ENCODE measurements at places on chromosomes 7 and 10.

DNA sequence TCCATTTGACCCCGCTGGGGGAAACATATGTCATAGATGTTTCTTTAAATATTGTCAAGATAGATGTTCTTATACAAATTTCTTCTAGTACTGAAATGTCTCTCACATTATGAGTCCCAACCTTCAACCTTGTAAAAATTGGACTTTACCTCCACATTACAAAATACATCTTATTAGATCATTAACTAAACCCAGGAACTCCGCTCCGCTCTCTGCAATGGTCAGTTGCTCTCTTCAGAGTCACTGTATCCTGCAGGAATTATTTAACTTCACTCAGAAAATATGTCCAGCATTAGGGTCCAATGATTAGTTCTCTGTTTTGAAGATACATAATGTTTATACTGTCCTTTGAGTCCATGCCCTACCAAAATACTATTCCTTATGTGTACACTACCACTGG, 8.5 kb upstream of the AKR1D1 start:
- no peak for DNase-seq

DNA sequence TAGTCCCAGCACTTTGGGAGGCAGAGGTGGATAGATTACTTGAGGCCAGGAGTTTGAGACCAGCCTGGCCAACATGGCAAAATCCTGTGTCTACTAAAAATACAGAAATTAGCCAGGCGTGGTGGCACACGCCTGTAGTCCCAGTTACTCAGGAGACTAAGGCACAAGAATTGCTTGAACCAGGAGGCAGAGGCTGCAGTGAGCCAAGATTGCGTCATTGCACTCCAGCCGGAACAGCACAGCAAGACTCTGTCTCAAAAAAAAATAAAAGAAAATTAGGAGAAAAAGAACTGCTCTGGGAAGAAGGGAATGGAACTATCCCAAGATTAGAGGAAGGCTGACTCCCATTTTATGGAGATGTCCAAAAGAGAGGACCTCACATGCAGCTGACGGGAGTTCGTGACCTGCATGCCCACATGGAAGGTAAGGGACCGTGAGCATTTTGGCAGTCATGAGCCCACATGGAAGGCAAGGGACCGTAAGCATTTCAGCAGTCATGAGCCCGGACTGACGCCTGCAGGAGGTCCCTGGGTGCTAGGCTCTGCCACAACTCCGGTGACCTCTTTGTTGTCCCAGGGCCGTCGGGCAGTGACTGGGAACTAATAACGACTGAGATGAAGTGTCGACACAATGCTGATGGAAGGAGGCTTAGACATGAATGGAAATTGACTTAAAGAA, 18.6 kb upstream of the GTPBP4 start:
- no peak for DNase-seq

DNA sequence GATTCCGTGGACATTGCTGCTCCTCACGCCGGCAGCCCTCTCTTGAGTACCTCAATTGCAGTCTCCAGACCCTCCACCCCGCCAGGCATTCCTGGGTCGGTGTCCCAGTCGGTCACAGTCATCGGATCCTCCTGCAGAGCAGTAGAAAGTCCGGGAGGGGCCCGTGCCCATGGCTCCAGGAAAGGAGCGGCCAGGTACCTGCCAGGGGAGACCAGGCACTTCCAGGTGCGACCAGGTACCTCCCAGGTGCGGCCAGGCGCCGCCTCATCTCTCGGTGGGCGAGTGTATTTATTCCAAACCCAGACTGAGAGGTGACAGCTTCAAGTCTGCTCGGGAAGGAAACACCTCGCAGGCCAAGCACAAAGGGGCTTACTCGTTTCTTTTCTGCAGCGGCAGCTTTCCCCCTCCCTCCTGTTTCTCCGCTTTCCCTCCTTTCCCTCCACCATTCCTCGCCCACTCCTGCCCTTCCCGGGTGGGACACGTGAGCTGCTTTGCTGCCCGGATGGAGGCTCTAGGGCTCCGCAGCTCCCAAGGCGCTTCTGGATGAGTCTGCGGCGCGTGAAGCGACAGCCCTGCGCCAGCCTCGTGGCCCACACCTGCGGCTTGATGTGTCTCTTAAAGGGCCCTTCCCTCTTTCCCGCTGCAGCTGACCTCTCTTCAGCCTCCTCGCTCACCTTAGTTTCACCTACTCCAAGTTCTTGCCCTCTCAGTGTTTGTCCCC, 39.4 kb upstream of the AGK start:
- DNase-seq, result no peak

DNA sequence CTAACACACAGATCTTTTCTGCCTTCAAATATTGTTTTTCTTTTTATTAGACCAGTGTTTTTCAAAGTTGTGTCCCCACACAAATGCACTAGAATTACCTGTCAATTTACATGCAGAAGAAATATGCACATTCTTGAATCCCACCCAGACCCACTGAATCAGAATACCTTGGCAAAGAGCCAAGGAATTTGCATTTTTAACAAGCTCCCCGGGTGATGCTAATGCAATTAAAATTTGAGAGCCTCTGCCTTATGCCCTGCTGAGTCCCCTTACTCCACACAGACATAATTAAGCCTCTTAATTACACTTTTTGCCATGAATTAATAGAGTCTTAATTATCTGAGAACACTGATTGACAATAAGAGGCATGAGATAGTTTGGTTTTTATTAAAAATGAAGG, 201.2 kb upstream of the GRB10 start:
- DNase-seq, result no peak

GRCh38 chr7:120832803-120833202, 25.1 kb downstream of the TSPAN12 start:
- no peak for DNase-seq

DNA sequence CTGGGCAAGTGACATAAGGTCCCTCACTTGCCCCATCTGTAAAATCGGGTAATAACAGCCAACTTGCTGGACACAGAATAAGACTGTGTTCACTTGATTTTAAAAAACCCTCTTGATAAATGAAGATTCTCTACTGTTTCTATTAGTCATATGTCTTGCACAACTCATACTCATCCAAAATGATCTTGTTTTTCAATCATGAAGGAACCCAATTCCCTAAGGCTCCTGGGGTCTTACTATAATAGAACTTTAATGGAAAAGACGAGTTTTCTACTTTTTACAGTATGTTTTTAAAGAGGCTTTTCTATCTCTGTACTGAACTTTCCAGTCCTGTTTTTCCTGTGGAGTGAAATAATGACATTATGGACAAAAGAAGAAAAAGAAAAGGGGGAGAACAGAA, 103.8 kb downstream of the ARID5B start:
- no peak for DNase-seq

DNA sequence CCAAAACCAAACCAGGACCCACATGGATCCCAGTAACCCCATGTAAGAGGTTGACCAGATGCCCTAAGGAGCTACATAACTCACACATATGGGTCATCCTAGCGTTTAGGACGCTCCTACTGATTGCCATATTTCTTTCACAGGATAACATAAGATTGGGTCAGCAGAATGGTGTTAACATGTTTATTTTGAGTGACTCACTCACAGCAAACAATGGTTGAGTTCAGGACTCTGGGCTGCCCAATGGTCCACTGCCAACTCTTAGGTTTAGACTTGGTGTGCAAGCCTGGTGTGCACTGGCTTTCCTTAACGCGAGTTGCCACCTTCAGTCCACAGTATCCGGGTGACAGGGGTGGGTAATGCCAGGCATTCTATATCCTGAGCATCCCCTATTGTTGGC, 211.5 kb downstream of the GPAM start:
- no peak for DNase-seq

- DNase-seq, result peak; percentile 53
These were observed 798.3 kb downstream of the NXPH1 start for GRCh38 chr7:9231630-9232121.

DNA sequence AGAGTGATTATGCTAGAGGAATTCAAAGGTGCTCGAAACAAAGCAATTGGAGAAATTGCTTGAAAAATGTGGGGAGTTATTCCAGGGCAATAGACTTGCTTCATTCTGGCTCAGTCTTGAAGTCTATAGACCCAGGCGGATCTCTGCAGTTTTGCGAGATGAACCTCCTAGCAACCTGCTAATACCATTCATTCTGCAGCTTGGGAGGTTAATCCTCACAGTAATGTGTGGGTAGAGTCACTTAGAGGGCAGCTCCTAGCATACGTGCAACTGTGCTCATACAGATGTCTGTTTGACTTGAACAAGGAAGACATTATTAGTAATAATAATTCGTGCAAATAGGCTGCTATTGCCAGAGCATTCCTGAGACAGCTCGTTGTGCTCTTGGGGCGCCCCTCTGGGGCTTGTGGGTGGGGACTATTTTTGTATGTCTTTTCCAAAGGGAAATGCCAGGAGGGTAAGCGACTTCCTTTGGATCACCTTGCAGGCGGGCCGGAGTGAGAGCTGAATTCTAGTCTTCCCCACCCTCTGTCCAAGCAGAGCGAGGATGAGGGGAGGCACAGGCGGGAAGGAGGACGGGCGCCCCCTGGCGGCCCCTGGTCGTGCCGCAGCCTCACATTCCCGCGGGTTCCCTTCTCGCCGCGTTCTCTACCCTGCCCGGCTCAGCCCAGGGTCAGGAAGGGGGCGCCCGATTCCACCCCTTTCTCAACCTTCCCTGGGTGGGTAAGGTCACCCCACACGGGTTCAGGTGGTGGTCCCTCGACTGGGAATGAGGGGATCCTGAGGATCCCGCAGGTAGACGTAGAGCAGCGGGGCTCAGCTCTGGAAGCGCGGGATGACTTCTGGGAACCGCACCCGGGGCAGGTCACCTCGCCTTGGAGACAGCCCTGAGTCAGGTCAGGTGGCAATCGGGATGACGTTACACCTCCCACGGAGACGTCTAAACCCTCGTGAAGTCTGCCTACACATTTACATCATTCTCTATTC, 241.5 kb downstream of the PHTF2 start:
- no peak for DNase-seq

DNA sequence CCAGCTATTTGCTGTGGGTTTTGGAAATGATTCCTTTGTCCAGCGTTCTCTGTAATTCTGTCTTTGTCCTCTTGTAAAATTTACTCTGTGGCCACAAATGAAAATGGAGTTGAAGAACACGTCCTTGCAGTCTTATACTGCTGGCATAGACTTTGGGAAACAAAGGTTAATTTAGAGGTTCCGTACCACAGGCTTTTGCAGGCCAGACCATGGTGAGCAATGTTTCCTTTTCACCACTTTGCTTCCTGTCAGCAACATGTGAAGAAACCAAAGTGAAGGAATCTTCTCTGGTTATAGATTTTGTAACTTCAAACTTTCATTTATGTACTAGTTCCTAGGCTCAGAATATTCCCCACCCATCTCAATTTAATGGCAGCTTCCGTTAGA, 488.5 kb downstream of the MDFIC start:
- no peak for DNase-seq

DNA sequence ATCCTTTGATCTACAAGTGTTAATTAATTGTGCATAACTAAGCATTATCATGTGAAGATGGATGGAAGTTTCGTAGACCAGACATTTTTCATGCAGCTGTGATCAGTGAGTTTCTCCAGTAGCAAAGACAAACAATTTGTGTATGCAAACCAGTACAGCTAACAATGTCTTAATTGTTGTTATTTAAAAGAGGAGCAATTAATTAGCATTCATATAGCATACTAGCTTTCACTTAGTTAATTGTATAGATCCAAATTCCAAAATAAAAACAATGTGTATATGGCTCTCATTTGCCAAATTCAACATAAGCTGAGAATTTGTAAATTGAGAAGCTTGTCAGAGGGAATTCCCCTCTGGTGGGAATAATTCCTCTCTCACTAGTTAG, 22.6 kb upstream of the PRKCQ start:
- no peak for DNase-seq

DNA sequence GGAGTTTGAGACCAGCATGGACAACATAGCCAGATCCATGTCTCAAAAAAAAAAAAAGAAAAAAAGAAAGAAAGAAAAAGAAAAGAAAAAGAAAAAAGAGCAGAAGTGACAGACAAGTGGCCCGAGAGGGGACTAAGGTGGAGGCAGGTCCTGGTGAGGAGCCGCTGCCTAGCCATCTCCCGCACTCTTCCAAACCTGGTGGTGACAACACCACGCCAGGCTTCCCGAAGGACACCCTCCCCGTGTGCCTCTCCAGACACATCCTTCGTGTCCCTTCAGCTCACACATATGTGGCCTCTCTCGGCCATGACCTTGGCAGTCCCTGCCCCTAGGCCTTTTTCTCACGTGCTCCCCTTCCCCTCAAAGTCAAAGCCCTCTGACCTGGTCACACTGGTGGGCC, 36.4 kb downstream of the IFT22 start:
- no peak for DNase-seq

DNA sequence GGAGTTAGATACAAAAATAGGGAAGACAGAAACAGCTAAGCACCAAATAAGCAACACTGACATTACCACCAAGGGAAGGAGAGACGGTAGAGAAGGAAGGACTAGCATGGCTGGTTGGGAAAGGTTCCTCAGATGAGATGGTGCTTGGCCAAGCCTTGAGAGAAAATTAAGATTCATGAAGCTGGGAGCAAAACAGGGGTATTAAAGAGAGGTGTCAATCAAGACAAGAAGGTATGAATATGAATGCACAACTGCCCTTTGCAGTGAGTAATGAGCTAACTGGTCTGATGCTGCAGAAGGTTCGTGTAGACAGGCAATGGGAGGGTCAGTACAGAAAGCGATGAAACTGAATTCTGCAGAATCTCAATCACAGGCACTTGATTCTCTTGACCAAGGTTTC, 67.7 kb downstream of the SLC37A3 start:
- no peak for DNase-seq

GRCh38 chr10:95796504-95796903, 40.5 kb downstream of the ENTPD1 start:
- DNase-seq, result no peak

DNA sequence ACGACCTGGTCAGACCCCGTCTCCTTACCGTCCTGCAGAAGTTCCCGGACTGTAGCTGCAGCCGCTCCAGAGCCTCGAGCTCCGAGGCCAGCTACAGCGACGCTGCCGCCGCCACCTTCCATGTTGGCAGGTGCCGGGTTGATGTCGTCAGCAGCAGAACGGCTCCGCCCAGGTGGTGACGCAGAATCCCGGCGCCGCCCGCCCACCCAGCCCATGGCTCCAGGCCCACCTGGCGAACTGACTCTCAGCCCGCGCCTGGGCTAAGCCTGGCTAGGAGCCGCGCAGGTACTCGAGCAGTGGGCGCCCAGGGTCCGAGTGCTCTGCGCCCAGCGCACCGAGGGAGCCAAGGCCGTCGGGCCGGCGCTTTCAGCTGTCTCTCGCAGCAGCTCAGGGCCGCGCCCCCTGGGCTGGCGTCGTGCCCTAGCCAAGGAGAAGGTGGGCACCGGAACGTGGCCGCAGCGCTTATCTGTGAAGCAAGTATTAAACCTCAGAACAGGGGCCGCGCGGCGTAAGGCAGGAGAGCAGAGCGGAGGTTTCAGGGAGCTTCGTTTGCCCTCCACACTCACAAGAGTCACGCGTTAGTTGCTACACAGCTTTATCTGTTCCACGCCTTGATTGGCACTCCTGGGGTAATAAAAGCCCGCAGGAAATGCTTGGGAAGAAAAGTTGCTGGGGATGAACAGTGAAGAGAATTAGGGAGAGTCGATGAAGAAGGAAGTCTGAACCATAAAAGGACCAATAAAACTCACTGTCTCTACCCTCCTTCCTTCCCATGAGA, at the start of the genes COG5 and DUS4L:
Gene COG5, minus strand, starts transcription at position 146 of the 778 bp plus-strand sequence. Its CDS starts 24 bp downstream, at position 122.
Gene DUS4L, plus strand, starts transcription at position 197 of the 778 bp plus-strand sequence. CDS start 3,100 bp downstream, outside the sequence.
- peak; percentile 27 for DNase-seq

DNA sequence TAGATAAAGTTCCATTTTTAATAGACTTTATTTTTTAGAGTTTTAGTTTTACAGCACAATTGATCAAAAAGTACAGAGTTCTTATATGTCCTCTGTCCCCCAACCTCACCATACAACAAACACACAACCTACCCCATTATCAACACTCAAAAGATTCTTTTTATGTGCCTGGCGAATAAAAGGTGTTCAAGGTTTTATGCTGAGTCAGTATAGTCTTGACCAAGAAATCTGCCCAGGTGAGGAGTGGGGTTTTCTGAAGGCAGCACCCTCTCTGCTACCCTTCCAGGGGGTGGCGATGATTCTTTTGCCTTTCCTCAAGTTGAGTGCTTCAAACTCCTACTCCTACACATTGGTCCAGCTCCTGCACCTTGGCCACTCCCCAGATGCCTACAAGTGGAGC, 222.9 kb downstream of the GRM8 start:
- DNase-seq, result no peak

Data from NCI-H524 (cell line).